Activated naive CD4-positive, alpha-beta T cell treated with anti-CD3 and anti-CD28 coated beads, Interleukin-2, amount 50 U/mL, for 72 hours (primary cell): ENCODE measurements at places on chromosomes 5 and 9.

- DNase-seq, result no peak
These were observed 161.4 kb upstream of the GNA14 start for GRCh38 chr9:77809552-77809951.

GRCh38 chr9:107890921-107891465 is 401.4 kb upstream of the KLF4 start:
- DNase-seq, result no peak

GRCh38 chr5:12013351-12013750 is 109.1 kb upstream of the CTNND2 start:
- no peak for DNase-seq

- DNase-seq, result no peak
These were observed 89.7 kb downstream of the DAPK1 start for GRCh38 chr9:87587356-87587745.

DNA sequence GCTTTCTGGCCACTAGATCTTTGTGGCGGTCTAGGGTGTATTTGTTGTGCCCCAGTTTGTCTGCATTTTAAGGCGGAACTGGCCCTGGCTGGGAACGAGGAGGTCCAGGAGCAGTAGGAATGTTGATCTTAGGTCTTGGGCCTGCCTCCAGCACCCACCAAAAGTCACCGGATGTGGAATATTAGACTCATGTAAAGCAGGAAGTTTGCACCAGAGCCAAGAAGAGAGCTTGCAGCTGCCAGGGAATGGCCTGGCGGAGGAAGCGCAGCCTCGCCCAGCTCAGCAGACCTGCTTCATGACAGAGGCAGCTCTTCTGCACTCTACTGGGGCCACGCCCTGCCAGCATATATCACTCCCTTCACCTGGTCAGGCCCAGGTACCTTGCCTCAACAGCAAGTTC is 3.3 kb downstream of the GPX3 start:
- DNase-seq, result no peak

DNA sequence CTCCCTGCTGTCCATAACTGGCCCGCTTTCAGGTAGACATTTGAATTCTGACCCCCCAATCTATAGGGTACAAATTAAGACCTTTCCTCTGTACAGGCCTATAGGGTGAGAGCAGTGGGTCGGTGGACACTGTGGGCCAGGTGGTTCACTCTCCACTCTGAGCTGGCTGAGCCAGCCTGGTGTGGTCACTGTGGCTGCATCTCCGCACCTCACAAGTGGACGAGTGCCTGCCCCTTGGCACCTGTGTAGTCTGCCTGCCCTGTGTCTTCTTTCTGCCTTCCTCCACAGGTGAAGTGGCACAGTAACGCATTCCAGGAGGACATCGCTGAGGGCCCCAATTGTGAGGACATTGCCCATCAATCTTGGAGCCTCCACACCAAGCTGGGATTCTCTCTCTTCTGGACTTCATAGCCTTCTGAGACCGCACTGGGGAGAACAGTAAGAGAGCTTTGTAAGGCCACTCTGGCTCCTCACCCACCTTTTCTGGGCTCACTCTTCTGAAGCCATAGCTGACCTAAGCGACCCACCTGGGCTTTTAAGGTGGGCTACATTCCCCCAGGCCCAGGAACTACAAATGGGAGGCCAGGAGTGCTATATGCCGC is 33.5 kb upstream of the JADE2 start:
- DNase-seq, result no peak
